SJCRH30 (cell line): ENCODE measurements at places on chromosomes 7 and 10.
A peak's percentile ranks its signal among the peaks of the same experiment; 100 is the strongest.

DNA sequence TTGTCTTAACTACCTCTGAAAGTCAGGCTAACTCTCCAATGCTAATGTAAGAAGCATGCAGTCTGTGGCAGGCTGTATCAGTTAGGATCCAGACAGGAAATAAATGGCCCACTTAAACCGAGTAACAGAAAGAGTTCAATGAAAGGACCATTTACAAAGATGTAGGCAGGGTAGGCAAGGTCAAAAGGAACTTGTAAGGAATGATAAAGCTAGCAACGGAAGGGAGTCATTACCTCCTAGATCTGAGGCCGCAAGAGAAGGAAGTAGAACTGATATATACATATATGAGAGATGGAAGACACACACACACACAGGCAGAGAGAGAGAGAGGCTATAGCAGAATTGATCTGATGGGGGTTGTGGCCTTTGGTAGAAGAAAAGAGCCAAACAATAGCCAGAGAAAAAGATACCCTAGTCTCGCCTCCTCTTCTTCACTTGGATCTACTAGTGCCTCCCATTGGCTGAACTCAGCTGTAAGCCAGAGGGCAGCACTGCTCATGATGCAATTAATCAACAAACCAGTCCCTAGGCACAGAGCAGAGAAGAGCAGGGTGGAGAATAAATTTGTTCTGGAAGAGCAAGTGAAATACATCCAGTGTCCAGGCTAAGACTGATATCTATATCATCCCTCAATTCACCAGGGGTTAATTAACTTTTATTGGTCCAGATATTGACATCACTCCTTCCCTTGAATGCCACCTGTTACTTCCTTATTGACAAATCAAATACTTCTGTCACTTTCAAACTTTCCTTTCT lies 91.2 kb downstream of the LSMEM1 start:
- H3K36me3 ChIP-seq = no peaks in the 10 kb centered on the region
- DNase-seq = no peak
- no peak overlapping the region for H3K27ac ChIP-seq
- H3K4me1 ChIP-seq = no peaks in the 10 kb centered on the region
- H3K4me3 ChIP-seq = no peak overlapping the region
- no peaks in the 10 kb centered on the region for H3K27me3 ChIP-seq

- no peaks in the 10 kb centered on the region for H3K27me3 ChIP-seq
These were observed 130.0 kb downstream of the THSD7A start for GRCh38 chr7:11701829-11702560.

GRCh38 chr10:62038609-62039190 lies 137.2 kb downstream of the ARID5B start:
- H3K4me3 ChIP-seq = no peak overlapping the region
- no peaks in the 10 kb centered on the region for H3K36me3 ChIP-seq
- DNase-seq = peak; percentile 44
- H3K4me1 ChIP-seq = peaks cover 23% of the 10 kb centered on the region
- no peaks in the 10 kb centered on the region for H3K27me3 ChIP-seq
- peak overlapping the region; percentile 39; the same call in 1 of the 2 replicates for H3K27ac ChIP-seq

DNA sequence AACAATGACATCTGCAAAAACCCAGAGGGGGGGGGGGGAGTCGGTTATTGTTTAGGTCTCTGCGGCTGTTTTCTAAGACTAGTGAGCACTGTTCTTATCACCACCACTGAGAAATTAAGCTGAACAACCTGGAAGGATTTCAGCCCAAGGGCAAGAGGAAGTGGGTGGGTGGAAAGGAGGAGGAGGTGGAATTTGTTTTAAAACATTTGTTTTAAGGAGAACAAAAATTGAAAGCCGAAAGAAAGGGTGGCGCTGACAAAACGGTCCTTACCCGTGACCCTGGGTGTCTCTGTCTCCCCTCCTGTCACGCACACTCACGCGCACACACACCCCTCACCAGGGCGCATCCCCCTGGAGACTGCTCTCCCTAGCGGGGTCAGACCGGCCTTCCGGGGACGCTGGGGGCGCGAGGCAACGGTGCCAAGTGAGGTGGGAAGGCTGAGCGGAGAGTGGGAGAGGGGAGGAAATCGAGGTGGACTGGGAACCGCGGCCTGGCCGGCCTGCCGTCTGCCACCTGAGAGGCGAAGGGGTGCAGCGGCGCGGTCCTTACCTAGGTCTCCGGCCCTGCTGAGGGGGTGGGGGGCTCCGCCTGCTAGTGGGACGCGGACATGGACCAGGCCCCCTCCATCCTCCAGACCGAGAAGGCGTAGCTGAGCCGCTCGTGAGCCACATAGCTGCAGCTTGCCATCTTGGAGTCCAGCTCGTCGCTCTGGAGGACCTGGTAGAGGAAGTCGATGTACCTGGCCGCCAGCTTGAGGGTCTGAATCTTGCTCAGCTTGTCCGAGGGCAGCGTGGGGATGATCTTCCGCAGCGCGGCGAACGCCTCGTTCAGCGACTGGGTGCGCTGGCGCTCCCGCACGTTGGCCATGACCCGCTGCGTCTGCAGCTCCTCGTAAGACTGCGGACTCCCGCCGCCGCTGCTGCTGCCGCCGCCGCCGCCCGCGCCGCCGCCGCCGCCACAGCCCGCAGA lies 1.0 kb downstream of the TWIST1 start:
- peak overlapping the region; percentile 81 for H3K4me3 ChIP-seq
- H3K4me1 ChIP-seq = no peaks in the 10 kb centered on the region
- DNase-seq = peak; percentile 55
- no peaks in the 10 kb centered on the region for H3K36me3 ChIP-seq
- H3K27me3 ChIP-seq = no peaks in the 10 kb centered on the region
- H3K27ac ChIP-seq = peak overlapping the region; percentile 41; the same call in 1 of the 2 replicates

GRCh38 chr7:31299336-31299735 lies 41.2 kb downstream of the NEUROD6 start:
- no peak overlapping the region for H3K27ac ChIP-seq
- peaks cover 11% of the 10 kb centered on the region for H3K27me3 ChIP-seq
- no peak overlapping the region for H3K4me3 ChIP-seq
- DNase-seq = no peak

DNA sequence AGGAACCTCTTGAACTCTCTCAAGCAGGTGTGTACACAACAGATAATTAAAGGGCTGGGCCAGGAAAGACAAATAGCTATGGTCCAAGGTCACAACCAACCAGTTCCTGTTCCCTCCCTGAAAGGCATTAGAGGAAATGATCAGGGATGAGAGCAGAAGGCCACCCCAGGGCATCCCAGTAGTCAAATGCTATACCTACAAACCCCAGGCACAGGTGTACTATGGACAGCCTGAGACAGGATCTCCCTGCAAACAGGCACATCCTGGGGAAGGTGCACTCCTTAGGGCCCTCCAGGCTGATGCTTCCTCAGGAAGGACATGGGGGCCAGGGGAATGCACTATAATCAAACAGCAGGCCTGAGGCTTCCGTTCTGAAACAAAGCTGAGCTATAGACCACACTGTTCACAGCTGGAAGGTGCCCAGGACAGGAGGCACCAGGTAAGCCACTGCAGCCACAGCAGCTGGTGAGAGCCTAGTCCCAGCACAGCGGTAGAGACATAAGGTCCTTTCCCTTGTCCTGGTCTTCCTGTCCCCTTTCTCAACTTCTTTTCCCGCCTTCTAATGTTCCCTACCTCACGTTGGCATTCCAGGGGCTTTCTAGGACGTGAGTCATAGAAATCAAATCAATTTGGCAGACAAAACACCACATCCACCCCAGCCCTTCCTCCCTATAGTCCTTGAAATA lies 13.3 kb downstream of the PARP12 start:
- H3K27me3 ChIP-seq = peaks cover 4% of the 10 kb centered on the region; the same call in 1 of the 2 replicates
- DNase-seq = no peak
- H3K27ac ChIP-seq = no peak overlapping the region
- H3K4me3 ChIP-seq = no peak overlapping the region
- no peaks in the 10 kb centered on the region for H3K36me3 ChIP-seq

- peaks cover 3% of the 10 kb centered on the region; the same call in 1 of the 2 replicates for H3K27me3 ChIP-seq
- DNase-seq = no peak
- no peak overlapping the region for H3K4me3 ChIP-seq
- no peaks in the 10 kb centered on the region for H3K4me1 ChIP-seq
- H3K27ac ChIP-seq = no peak overlapping the region
- H3K36me3 ChIP-seq = no peaks in the 10 kb centered on the region
These were observed 101.4 kb upstream of the STEAP1B start for GRCh38 chr7:22601408-22601807.

DNA sequence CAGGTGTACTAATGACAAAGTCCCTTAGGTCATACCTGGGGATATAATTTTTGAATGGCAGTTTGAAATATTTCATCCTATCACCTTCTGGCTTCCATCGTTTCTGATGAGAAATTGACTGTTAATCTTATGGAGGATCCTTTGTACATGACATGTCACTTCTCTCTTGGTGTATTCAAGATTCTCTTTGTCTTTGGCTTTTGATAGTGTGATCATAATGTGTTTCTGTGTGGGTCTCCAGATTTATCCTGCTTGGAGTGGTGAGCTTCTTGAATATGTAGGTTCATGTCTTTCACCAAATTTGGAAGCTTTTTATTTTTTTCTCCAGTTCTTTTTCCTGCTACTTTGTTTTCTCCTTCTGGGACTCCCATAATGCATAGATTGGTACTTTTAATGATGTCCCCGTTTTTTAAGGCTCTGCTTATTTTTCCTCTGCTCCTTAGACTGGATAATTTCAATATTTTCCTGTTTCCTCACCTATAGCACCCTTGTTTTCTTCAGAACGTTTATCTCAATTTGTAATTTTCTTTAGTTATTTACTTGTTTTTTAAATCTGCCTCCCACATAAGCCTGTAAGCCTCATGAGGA lies 4.4 kb downstream of the RBM33 start:
- no peak for DNase-seq
- no peak overlapping the region for H3K27ac ChIP-seq
- H3K4me3 ChIP-seq = no peak overlapping the region
- H3K36me3 ChIP-seq = peaks cover 35% of the 10 kb centered on the region
- no peaks in the 10 kb centered on the region for H3K4me1 ChIP-seq

GRCh38 chr10:43885842-43886241 lies 237.2 kb upstream of the ZNF32 start:
- H3K4me1 ChIP-seq = no peaks in the 10 kb centered on the region
- no peak overlapping the region for H3K27ac ChIP-seq
- no peak overlapping the region for H3K4me3 ChIP-seq
- H3K27me3 ChIP-seq = no peaks in the 10 kb centered on the region
